GM12878 (cell line): ENCODE measurements at places on chromosomes 7 and 10. TPM values are rescaled to one million over a fixed set of nuclear protein-coding genes. Genes with fewer than 3 reads are reported as not detected.

EIF5AL1 gene
- polyA plus RNA-seq: 8.3 and 8.5 TPM in 2 replicates

- DNase-seq: no peak
Observed at GRCh38 chr7:88540012-88540411, 219.5 kb upstream of the ZNF804B start.

PTER gene
- 22.7 and 23.4 TPM in 2 replicates for polyA plus RNA-seq

GNGT1 gene
- polyA plus RNA-seq: not detected in 2 replicates

GRCh38 chr7:155663937-155664336 is 19.5 kb downstream of the RBM33 start:
- no peak for DNase-seq

LGI1 gene
- not detected in 2 replicates for polyA plus RNA-seq

CTNNA3 gene
- polyA plus RNA-seq: 0.15 TPM in 1 of 2 replicates, not detected in the other

CPN1 gene
- polyA plus RNA-seq: not detected in 2 replicates

SLC26A5 gene
- polyA plus RNA-seq: not detected in 2 replicates

- peak; percentile 21 for DNase-seq
Observed at GRCh38 chr7:30800785-30801252, 29.6 kb downstream of the MINDY4 start.

DNA sequence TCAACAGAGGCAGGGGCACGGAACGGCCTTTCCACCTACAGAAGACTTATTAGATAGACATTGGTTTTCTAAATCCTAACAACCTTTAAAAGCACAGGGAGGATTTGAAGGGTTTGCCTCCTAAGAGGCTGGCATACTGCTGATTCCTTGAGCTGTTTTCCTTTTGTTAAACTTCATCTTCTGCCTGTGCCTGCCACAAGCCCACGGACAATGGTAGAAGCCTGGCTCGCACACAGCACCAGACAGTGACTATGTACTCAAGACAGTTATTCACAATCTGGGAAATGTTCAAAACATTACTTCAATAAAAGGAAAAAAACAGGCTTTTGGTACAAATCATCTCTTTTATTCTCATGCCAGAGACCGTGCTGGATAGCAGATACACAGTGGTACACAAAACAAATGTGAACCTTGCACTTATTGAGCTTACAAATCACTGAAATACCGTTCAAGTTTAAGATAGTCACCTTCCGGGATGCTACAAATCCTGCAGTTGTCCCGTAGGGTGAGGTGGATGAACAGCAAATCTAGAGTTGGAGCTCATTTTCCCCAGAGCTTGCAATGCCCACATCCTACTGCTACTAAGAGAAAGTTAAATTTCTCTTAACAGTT is 63.9 kb downstream of the VPS41 start:
- no peak for DNase-seq

SEC23IP gene
- 70.0 and 72.2 TPM in 2 replicates for polyA plus RNA-seq

SLC26A3 gene
- polyA plus RNA-seq: not detected in 2 replicates

GRCh38 chr10:25493122-25493893 is 318.5 kb downstream of the GPR158 start:
- DNase-seq: no peak

DNA sequence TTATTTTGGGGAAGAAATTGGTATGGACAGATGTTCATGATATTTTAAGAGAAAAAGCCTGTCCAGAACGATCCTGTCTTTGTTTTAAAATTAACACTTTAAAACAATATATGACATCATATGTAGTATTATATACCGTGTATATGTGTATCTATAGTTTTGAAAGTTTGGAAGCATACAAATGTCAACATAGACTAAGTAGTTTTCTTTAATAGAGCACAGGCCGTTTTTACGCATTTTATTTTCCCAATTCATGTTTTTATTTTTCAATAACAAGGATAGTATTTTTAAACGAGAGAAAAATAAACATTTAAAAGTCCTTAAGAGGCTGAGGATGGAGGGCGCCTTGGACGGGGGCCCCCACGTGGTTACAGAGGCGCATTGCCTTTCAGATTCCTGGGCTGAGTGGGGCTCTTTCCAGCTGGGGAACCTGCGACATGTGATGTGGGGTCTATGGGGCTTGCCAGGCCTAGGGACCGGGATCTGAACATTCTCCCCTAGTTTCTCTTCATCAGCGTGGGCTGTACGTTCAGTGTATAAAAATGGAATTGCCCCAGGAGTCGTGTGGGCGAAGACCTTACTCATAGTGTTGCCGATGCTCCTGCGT is 127.8 kb upstream of the ZNF746 start:
- DNase-seq: no peak

GRCh38 chr7:46763344-46763743 is 818.6 kb downstream of the TNS3 start:
- no peak for DNase-seq

GRCh38 chr7:99860281-99861127 is 16.3 kb downstream of the OR2AE1 start:
- DNase-seq: no peak

GRCh38 chr10:120508966-120509365 is 51.9 kb downstream of the PLPP4 start:
- DNase-seq: no peak

DNA sequence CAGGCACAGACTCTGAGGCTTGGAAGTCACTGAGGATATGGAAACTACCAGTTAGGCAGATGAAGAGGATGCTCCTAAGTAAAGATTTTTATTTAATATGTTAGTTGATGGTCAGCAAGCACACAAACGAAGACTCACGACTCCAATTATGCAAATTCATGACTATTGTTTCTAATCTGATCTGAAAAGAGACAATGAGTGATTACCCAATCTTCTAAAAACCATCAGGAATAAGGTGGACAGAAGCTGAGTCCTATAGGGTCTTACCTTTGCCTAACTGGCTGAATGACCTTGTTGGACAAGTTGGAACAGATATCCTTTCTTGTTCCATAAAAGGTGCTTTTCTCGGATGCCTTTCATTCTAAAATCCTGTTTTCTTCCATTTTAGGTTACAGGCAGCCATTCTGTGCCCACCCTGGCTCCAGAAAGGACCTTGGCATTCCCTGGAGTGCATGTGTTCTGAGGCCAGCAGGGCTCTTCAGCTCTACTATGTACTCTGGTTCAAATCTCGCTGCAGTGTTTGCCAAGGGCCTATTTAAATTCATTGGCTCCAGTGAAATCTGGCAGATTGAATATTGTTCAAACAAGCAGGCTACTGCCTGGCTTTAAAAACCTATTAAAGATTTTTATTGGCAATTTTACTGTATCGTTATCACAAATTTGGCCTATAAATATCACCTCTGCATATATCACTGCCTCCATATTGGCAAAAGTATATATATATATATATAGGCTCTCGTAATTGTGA is 77.5 kb downstream of the SLC25A13 start:
- DNase-seq: no peak

DNA sequence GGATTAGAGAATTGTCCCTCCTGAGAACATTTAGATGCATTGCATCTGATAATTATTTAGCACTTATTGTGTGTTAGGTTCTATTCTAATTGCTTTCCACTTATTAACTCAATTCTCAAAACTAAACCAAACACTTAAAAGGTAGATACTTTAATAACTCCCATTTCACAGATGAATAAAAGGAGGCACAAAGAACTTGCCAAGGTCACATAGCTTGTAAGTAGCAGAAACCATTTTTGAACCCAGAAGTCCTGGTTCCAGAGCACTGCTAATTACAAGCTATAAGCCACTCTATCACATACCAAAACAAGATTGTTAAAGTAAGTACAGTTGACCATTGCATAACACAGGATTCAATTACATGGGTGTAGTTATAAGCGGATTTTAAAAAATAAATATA is 164.9 kb downstream of the CPED1 start:
- DNase-seq: no peak

PON1 gene
- polyA plus RNA-seq: not detected in 2 replicates

SORCS1 gene
- not detected in 2 replicates for polyA plus RNA-seq

DNA sequence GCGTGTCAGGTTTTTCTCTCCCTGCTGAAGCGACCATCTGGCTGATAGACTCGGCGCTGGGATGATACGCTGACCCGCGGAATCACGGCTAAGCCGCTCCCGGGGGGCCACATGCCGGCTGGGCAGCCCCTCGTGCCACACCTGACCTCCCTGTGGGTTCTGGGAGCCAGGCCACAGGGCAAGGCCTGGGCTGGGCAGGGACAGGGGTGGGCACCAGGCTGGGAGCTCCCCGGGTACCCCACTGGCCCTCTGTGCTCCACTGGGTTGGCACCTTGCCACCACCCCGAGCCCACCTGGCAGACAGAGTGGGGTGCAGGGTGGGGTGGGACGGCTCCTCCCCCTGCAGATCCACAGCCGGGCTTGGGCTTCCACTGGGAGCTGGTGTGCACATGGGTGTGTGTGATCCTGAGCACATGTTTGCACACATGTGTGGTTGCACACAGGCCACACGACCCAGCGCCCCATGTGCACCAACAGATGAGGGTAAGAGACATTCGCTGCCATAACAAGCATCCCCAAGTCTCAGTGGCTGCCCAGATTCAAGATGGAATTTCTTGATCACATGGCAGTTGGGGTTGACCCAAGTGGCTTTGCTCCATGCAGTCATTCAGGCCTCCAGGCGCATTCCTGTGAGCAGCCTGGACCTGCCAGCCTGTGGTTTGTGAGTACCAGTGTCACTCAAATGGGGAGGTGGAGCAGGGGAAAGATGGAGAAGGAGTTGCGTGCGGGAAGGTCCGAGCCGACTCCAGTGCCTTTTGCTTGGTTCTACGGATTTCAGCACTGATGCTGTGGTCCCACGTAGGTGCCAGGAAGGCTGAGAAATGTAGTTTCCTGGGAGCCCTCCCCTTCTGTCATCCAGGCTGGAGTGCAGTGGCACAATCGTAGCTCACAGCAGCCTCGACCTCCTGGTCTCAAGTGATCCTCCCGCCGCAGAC is 79.7 kb downstream of the UNCX start:
- no peak for DNase-seq

DNA sequence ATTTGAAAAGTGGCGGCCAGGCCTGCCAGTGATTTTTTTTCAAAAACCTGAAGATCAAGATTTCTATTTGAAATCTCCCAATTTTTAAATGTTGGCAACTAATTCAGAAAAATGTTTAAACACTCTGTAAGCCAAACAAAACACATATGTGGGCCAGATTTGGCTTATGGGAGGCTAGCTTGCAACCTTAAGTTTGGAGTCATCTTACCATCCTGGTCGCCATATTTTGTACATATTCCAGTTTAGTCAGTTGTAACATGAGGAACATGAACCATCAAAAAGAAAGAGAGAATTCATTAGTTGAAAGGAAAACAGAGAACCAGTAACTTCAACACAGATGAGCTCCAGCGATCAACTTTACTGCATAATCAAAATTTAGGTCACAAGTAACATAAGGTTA is 115.4 kb downstream of the TMEM26 start:
- no peak for DNase-seq

OIT3 gene
- not detected in 2 replicates for polyA plus RNA-seq

GRCh38 chr7:22588351-22588750 is 88.4 kb upstream of the STEAP1B start:
- DNase-seq: no peak

SFTPA2 gene
- not detected in 2 replicates for polyA plus RNA-seq

NXPH1 gene
- not detected in 2 replicates for polyA plus RNA-seq

CREB5 gene
- 47.8 and 50.6 TPM in 2 replicates for polyA plus RNA-seq

GRCh38 chr10:11336722-11337162 is 274.7 kb downstream of the USP6NL start:
- DNase-seq: no peak

DNA sequence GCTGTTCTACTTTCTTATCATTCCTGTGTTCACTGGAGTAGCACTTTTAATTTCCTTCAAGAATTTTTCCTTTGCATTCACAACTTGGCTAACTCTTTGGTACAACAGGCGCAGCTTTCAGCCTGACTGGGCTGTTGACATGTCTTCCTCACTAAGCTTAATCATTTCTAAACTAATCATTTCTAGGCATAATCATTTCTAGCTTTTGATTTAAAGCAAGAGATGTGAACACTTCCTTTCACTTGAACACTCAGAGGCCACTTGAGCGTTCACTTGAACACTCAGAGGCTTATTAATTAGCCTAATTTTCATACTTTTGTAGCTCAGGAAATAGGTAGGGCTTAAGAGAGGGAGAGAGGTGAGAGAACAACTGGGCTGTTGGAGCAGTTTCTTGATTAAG is 15.9 kb downstream of the C10orf90 start:
- no peak for DNase-seq

CTAGE4 gene
- polyA plus RNA-seq: 0.54 TPM in 1 of 2 replicates, not detected in the other

GPR15LG gene
- 4.7 and 5.0 TPM in 2 replicates for polyA plus RNA-seq

DNA sequence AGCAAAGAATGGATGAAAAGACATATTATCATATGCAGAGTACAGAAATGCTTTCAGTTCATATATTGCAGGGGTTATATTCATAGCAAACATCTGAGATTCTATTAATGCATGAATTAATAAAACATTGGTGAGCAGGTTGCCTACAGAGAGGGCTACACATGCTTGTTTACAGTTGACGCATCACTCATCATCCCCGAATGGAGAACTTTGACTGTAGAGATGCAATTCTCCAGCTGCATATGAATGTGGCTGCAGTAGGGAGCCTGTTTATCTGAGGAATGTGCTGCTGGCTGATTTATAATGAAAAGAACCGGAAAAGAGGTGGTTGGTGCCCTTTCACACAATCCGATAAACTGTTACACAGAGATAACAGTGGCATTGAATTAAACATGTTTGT is 116.5 kb downstream of the GRM3 start:
- no peak for DNase-seq

DNA sequence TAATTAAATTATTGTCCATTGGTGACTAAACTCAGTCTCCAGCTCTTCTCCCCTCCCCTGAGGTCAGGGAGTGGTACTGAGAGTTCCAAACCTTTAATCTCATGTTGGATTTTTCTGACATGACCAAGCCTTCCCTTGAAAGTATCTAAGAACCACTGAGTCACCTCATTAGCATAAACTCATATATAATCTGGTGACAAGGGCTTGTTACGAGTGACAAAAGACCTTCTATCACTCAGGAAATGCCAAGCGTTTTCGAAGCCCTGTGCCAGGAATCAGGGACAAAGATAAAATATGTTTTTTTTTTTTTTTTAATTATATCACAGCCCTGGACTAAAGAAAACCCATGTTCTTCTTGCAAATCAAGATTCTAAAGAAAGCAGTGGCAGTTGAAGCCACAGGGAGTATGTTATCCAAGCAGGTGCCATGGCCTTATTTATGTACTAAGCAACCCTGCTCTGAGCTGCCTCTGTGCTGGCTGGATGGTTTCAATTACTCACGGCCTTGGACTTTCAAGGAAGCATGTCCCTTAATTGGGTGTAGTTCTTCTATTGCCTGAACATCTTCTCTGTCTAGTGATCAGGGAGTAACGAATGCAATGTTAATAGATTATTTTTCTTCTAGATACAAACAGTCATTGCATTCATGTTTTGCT is 169.0 kb upstream of the PRKCQ start:
- DNase-seq: no peak

GRCh38 chr7:38630720-38631673 is at the start of gene AMPH:
Gene AMPH, minus strand, starts transcription at chr7:38631373. Its CDS starts 22 bp downstream, at chr7:38631351.
- DNase-seq: no peak
